ENCODE measurements at places on chromosomes 11 and 22. TPM values are rescaled to one million over a fixed set of nuclear protein-coding genes. Genes with fewer than 3 reads are reported as not detected.

TRPM5 gene
- not detected for total RNA-seq

DNA sequence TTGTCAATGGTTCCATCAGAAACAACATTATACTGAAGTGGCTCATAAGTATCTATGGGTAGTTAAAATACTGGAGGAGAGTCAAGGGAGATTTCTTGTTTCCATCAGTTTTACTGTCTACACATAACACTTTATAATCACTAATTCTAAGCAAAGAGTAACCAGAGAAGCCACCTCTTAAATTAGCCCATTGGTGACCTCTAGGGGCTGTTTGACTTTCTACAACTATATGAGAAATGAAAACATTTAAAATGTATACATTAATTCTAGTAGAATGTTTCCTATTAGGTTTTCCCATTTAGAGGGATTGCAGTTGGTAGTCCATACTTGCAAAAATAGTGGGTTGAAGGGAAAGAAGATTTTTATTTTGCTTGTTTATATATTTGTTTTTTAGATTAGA is 504.3 kb downstream of the FAM181B start:
- H3K4me3 ChIP-seq = no peak overlapping the region
- no peaks in the 10 kb centered on the region for H3K36me3 ChIP-seq
- DNase-seq = no peak
- H3K4me1 ChIP-seq = no peaks in the 10 kb centered on the region
- peaks cover 1% of the 10 kb centered on the region for H3K27me3 ChIP-seq
- H3K27ac ChIP-seq = no peak overlapping the region

- no peak overlapping the region for H3K4me3 ChIP-seq
- DNase-seq = no peak
- no peak overlapping the region for H3K27ac ChIP-seq
- H3K36me3 ChIP-seq = no peaks in the 10 kb centered on the region
These were observed 107.7 kb upstream of the POU2AF2 start for GRCh38 chr11:111137846-111138245.

DNA sequence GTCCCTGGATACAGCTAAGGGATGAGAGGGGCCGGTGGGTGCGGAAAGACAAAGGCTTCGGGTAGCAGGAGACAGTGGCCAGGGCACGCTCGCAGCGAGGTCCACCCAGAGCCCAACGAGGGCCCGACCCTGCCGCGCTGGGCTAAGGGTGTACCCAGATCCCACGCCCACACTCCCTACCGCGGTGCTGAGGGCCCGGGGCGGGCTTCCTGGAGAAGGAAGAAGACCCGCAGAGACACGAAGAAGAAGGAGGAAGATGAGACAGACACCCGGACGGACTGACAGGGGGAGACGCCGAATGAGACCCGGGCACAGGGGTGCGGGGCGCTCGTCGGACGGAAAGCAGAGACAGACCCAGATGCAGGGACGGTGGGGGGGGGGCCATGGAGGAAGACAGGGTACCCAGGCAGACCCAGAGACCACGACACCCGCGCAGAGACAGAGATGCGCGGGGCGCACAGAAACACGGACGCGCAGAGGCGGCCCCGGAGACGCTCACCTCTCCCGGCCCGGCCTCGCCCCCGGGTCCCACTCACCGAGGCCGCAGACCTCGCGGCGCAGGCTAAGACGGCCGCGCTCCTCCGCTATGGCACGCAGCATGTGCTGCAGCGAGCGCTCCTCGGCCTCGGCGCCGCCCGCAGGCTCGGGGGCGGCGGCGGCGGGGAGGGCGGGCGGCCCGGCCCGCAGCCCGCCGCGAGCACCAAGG is 437 bp downstream of the KIAA0930 start:
- H3K36me3 ChIP-seq = peaks cover 6% of the 10 kb centered on the region
- H3K27ac ChIP-seq = peak overlapping the region; percentile 77
- no peaks in the 10 kb centered on the region for H3K27me3 ChIP-seq
- peaks cover 32% of the 10 kb centered on the region for H3K4me1 ChIP-seq

- H3K4me3 ChIP-seq = peak overlapping the region; percentile 55
- H3K27ac ChIP-seq = no peak overlapping the region
- H3K36me3 ChIP-seq = no peaks in the 10 kb centered on the region
These were observed 88.9 kb downstream of the KCNQ1 start for GRCh38 chr11:2533587-2534133.

DNA sequence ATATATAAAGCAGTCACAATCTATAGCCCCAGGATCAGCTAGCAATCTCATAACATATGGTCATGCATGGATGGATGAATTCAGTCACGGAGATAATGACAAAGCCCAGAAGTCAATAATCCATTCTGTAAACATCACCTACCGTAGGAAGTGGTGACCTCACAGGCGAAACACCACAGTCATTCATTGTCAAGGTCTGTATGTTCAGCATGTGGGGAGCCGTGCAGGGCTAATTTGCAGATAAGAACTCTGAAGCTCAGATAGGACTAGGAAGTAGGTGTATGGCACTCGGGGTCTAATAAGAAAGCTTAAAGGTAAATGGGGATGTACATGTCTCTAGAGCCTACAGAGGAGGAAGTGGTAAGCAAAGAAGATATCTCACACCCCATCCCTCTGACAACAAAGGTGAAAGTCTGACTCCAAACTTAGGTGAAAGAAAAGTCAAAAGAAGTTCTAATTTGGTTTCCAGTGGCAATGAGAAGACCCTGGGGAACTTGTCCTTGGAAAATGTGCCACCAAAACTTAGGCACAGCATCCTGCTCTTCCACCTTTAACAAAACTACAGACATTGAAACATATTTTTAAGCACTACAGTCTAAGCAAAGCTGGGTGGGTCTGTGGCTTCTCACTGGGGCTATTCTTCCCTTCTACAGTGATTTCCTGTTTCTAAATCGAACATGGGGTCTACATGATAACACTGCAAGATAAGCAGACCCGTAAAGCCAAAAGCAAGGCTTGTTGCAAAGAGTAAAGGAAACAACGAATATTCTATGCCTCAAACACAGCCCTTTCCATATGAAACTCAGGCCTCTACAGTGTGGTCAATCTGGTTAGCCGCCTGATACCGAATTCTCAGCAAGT is 5.2 kb downstream of the CRTAM start:
- H3K27me3 ChIP-seq = no peaks in the 10 kb centered on the region
- peak overlapping the region; percentile 76 for H3K4me3 ChIP-seq
- peak; percentile 86 for DNase-seq
- H3K36me3 ChIP-seq = peaks cover 38% of the 10 kb centered on the region
- peak overlapping the region; percentile 97 for H3K27ac ChIP-seq
- peaks cover 69% of the 10 kb centered on the region for H3K4me1 ChIP-seq
